ENCODE measurements at places on chromosomes 12 and 14.

DNA sequence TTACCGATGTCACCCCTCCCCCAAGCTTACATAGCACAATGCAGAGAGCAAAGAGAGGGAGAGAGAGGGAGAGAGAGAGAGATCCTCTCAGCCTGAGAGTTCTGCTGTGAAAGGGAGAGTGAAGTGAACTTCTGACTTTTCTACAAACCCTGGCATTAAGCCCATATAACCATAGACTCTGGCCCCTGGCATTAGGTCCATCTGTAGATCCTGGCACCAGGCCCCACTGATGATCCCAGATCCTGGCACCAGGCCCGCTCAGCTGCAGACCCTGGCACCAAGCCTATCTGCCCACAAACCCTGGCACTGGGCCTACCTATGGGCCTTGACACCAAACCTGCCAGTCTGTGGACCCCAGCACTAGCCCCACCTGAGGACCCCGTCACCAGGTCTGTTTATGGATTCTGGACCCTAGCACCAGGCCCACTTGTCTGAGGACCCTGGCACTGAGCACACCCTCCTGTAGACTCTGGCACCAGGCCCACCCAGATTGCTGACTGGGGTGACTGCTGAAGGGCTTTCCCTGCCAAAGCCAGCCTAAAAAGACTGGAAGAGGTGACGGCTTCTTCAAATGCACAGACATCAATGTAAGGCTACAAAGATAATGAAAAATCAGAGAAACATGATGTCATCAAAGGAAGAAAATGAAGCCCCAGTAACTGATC, 14.5 kb upstream of the KRT83 start:
- no peak for DNase-seq

- no peak for DNase-seq
Measured at GRCh38 chr12:48525332-48525731, at the start of gene OR8S1. Gene OR8S1 (plus strand): TSS chr12:48525632. CDS start chr12:48525632, 0 bp downstream.

DNA sequence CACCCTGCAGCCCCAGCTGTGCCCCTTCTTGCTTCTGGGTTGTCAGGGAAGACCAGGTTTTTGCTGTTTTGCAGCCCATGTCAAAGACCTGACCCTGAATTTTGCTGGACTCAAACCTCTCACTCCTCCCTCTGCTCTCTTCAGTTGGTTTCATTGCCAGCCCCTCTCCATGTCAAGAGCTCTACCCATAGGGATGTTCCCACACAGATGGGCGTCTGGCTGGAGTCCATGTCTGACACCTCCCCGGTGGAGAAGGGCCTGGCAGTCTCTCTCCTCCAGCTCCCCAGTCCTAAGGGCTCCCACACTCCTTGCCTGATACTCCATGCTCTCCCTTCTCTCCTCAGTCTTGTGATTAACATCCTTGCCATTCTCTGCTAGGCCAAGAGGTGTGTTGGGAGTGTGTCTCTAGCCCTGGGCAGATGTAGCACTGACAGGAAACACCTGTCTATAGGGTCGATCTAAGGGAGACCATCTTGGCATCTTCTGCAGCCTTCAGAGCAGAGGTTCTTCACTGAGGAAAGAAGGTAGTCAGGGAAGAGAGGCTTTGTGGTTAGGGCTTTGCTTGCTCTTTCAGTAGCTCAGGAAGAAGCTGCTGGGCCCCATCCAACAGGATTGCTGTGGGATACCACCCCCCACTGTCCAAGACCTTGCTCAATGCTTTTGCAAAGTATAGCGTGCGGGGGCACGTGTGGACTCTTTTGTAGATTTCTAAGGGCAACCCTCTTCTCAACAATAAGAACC, 4.7 kb downstream of the ASIC1 start:
- no peak for DNase-seq

- DNase-seq, result no peak
Measured at GRCh38 chr14:84694161-84694560, 835.8 kb upstream of the FLRT2 start.

- DNase-seq, result no peak
Measured at GRCh38 chr12:126067626-126068329, 1002.5 kb downstream of the AACS start.

DNA sequence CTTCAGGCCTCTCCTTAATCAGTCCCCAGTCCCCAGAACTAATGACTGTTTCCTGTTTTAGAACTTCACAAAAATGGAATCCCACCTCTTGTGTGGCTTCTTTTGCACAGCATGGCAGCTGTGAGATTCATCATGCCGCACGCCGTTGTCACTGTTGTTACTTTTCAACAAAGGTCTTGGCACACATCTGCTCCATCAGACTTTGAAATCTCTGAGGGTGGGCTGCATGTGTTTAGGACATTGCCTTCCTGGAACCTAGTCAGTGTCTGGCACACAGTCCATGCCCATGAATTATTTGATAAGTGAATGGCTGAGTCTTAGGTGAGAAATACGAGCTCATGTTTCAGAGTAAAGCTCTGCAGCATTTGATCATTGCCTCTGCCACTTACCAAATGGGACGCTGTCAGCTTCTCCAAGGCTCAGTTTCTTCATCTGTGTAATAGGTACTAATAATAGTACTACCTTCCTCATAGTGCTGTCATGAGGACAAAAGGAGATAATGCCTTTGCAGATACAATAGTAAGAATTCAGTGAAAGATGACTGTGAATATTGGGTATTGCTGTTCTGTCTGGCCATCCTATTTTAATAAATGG, 90.4 kb downstream of the SRRM4 start:
- no peak for DNase-seq

- no peak for DNase-seq
Measured at GRCh38 chr14:68214431-68214830, 394.9 kb downstream of the RAD51B start.

DNA sequence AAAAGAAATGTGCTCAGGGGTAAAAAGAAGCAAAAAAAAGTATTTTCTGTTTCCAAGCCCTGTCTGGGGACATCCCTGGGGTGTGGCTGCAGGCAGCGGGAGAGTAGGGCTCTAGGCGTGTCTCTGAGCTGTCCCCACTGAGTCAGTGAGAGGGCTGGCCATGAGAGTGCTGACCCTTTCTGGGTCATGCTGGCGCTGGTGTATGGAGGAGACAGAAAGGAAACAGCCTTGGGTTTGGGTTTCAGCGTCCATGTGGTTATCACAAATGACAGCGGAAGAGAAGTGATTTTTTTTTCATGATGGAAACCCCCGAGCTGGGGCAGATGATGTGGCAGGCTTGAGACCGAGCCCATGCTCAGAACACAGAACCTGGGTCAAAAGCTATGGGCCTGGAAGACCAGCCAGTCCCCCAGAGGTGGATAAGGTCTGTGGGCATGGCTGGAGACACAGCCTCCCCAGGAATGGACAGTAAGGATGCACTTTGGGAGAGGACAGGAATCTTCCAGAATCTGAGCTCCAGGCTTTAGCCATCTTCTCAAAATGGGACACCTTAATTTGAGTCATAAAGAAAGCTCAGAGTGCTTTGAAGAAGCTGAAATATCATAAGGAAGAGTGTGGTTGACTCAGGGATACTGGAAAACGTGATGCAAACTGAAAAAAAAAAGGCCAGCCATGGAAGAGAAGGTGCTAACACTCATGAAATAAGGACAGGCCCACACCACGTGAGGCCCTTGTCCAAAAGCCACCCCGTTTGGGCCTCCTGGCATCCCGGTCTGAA, 36.2 kb downstream of the SYNE3 start:
- no peak for DNase-seq

DNA sequence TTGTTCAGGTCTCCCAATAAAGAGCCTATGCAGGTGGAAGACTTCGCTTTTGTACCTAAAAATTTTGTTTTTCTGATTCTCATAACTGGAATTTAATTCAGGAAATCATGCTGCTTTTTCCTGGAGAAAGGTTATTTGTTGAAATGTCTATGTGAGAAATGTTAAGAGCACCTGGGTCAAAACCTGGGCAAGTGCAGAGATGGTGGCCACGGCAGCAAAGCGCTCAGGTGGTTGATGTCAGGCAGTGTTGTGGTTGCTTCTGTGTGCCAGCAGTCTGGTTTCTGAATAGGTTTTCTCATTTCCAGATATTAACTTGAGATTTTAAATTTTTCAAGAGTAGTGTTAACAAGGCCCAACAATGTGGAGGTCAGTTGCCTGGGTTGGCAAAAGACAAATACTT, 96.2 kb downstream of the ESR2 start:
- no peak for DNase-seq

- DNase-seq, result no peak
Measured at GRCh38 chr12:51484119-51484518, 59.5 kb downstream of the SLC4A8 start.

GRCh38 chr12:73383584-73384222, 1111.5 kb downstream of the TRHDE start:
- DNase-seq, result no peak

- DNase-seq, result no peak
Measured at GRCh38 chr12:52341066-52341580, 19.9 kb upstream of the KRT83 start.

GRCh38 chr12:118704527-118705241, 276.7 kb upstream of the SRRM4 start:
- DNase-seq, result no peak

DNA sequence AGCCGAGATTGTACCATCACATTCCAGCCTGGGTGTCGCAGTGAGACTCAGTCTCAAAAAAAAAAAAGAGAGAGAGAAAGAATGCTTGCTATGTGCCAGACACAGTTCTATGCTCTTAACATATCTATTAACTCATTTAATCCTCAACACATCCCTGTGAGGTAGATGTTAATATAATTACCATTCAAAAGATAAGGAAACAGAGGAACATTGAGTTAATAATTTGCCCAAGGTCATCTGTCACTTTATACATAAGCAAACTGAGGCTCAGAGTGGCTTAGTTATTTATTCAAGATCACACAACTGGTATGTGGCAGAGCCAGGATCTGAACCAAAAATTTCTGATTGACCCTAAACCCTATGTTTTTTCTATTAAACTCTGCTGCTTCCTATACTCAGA, 116.1 kb upstream of the BCAT1 start:
- DNase-seq, result no peak

- DNase-seq, result no peak
Measured at GRCh38 chr12:104816845-104817503, 141.1 kb downstream of the SLC41A2 start.

- DNase-seq, result no peak
Measured at GRCh38 chr14:79670811-79671210, 540.5 kb downstream of the DIO2 start.

GRCh38 chr14:74429221-74429691, 3.2 kb upstream of the SYNDIG1L start:
- DNase-seq, result no peak

DNA sequence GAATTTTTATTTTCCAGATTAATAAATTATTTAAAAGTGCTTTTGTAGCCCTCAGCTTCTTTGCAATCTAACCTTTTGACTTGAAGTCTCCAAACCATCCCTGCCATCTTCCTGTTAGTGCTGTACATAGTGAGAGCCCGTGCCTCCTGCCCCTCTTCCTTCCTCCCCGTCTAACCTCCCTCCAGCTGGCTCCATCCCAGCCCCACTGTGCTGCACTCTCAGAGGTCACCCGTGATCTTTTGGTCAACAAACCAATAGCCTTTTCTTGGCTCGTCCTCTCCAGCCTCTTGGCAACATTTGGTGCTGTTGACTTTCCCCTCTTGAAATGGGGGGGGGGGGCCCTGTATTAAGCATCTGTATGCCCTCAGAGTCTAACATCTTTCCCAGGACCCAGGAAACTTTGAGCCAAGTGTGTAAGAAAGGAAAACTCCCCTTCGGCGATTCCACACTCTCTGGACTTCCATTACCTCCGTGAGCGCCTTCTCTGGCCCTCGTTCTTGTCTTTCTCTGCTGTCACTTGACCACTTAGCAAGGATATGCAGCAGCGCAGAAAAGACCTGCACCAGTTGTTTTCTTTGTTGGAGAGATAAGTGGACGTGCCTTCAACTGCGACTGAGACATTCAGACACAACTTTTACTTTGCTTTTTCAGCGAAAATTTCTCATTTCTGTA, 44.1 kb downstream of the FBXW8 start:
- DNase-seq, result no peak

- no peak for DNase-seq
Measured at GRCh38 chr14:87002776-87003175, 990.2 kb downstream of the GALC start.

DNA sequence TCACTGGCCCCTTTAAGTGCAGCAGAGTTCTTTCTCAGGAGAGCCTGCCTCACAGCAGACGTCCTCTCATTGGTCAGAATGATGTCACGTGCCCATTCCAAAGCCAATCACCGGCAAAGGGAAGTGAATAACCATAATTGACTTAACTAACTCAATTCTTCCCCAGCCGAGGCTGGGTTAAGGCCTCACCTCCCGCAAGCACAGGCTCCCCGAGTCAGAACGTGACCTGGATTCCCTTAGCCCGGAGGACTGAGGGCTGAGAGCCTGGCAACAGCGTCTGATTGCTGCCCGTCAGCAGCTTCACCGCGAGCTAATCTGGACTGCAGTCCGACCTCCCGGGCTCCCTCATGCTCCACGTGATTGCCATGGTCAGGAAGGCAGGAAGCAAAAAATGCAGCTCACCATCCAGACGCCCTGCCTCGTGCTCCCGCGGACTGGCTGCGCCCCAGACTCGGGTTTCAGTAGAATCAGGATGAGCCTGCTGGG, 92.1 kb upstream of the FZD10 start:
- DNase-seq, result no peak

DNA sequence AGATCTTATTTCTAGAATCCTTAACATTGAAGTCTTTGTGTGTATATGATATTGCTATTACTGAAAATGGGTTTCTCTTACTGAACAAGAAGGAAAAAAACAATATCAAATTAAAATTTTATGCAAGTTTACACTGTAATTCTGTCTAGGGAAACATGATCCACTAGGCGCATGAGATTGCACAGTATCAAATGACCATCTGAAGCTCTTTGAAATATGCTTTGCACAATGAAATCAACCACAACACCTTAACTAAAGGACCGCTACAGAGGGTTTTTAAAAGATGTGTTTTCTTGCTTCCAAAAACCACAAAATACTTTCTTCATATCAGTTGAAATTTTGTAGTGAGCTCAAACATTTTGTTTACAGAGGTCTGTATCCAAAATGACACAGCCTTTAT, 15.1 kb upstream of the KERA start:
- DNase-seq, result no peak

DNA sequence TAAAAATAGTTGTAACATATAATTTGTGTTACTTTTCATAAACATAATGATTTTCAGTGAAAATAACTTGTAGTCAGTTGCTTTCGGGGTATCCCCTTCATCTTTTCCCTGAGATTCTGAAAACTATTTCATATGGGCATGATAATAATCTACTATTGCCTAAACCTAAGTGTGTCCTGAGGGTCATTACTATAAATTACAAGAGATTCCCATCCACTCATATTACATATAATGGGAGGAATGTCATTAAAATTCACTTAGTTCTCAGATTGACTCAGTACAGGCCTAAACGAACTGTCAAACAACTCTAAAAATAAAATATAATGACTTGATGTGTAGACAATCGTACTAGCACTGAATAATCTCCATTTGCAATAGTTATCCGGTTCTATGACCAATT, 72.7 kb downstream of the PTPRR start:
- DNase-seq, result no peak

DNA sequence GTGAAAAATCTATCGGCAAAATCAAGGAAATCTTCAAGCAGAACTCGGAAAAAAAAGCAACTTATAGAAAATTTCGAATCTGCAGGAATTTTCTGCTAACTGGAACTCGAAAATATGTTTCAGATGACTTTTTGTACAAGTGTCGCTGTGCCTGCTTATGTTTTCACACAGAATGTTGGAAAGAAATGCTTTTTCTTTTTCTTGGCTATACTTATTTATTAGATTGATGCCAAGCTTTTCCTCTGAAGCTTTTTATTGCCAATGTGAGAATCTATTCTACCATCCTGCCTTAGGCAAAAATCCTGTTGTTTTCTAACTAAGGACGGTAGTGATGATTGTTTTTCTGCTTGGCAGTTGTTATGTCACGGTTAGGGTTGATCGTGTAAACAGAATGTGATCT, 65.8 kb downstream of the TRHDE start:
- no peak for DNase-seq
